ENCODE measurements at places on chromosomes 4 and X.

DNA sequence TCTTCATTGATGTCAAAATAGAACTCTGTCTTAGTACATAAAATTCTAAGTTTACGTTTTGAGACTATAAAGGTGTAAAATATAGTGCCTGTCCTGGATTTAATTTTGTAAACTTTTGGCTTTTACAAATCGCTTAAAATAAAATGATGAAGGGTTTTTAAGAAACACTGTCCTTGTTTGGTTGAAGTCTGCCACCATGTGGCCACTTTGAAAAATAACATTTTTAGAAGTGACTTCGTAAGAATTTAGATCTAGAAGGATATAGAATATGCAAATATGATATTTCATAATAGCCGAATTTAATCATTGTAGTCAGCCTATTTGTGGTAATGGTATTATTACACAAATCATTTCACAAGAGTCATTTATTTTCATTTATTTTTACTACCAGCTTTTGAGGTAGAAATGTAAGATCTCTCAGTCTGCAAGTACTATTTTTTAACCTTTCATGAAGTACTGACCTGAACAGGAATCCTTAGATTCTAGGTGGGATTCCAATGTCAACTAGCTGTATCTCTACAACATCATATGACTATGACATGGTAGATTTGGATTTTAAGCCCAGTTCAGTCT lies 31.0 kb upstream of the FAT4 start:
- no peak for DNase-seq

DNA sequence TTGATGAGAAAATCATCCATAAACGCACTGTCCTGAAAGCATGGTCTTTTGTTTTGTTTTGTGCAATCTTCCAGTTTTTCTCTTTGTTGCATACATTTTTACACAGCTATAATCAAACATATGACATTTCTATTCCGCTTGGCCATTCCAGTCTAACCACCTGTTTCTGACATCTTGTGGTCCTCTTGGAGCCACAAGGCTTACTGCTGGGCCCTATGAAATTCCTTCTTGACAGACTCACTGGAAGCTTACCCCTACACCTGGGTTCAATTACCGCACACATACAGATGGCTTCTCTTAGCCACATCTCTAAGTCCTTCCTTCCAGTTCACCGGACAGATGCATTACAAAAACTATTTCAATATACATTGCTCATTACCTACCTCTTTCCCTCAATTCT lies 72.4 kb downstream of the PAPSS1 start:
- DNase-seq: no peak

GRCh38 chr4:128821151-128821550 lies 11.7 kb downstream of the JADE1 start:
- no peak for DNase-seq

DNA sequence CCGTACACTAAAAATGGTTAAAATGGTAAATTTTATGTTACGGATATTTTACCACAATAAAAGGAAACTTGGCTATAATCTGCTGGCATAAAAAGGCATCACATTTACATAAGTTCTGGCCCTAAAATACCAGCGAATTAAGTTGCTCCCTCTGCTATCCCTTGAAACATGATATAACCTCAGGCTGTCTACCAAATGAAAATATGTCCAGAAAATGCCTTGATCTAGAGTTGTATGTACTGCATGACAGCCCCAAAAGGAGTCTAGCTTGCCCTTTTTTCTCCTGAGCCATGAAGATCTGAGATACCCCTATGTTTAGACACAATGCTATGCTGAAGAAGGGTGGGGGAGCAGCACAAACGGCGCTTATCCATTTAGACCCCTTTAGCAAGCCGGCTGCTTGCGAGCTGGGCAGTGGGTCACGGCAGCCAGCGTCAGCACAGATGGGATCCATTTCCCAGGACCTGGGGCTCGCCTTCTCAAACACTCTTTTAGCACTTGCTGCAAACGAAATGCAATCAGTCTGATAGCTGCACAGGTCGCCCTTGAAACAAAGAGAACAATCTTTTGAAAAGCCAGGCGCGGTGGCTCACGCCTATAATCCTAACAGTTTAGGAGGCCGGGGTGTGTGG lies 77.0 kb downstream of the AFAP1 start:
- DNase-seq: no peak

DNA sequence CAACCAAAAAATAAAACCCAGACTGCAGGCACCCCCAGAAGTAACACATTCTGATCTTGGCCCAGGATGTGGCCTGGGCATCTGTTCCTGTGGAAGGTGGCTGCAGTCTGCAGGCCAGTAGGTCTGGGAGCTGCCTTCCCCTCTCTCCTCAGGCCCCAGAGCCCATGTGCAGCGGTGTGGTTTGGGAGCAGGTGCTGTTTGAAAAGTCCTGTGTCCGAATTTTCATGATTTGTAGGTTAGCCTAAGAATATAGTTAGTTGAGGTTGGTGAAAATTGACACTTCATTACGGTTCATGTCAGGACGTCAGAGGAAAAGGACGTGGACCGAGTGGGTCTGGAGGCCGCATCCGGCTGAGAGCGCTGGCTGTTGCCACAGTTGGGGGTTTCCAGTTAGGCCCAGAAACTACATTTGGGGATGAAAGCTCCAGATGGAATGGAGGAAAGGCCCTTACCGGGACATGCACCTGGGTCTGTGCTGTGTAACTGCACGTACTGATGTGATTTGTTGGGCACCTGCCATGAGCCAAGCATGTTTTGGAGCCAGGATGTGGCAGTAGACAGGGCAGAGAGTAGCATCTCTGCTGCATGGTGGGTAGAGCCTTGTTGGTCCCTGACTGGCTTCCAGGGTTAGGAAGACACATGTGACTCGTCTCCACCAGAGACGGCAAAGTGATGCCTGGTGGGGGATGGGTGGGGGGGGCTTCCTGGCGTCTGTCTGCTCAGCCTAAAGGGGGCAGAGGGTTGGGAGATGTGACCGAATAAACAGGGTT lies 21.7 kb upstream of the HGFAC start:
- DNase-seq: no peak

DNA sequence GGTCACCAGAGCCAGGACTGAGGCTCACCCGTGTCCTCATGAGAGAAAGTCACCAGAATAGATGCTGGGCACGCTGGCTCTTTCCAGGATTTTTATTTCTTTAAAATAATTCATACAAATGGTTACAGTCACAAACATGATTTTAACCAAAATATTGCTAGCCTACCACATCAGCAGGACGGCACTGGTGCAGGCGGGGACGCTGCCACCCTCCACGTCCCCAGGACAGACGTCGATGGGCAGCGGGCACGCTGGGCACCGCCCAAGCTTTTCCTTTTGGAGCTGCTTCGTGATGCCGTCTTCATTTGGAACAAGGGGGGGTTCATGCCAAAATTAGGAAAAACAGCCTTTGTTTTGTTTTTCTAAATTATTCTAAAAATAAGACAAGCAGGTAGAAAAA lies 37.6 kb downstream of the CTBP1 start:
- no peak for DNase-seq

GRCh38 chr4:17447056-17447455 lies 64.8 kb downstream of the QDPR start:
- DNase-seq: no peak

- DNase-seq: no peak
These were observed 7.4 kb downstream of the ARSD start for GRCh38 chrX:2921750-2922149.

- no peak for DNase-seq
These were observed 8.8 kb upstream of the TLL1 start for GRCh38 chr4:165864271-165864670.

DNA sequence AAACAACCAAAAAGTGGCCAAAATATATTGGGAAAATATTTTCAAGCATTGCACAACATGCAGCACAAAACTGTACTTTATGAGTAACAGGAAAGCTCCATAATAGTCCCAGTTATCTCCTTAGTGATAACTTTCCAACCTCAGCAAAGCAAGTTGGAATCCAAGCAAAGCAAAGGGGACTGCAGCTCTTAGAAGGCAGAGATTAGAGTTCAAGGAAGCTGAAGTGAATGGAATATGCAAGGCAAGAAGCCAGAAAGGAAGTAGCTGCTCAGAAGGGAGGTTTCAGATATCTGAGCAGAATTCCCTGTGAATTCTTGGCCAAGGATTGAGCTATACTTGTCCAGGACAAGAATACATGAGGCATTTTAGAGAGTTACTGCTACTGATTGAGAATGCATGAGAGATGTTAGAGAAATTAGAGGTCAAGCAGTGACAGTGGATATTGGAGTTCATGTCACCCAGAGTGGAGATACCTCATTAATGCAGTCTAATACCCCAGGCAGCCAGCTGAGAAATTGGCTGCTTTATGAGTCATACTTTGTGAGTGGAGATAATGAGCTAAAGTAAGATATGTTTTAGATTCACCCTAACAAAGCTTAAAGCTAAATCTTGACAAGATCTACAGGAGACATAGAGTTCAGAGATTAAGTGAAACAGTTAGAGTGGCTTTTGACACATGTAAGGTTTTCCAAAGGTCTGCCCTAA lies 102.8 kb downstream of the INPP4B start:
- no peak for DNase-seq

GRCh38 chr4:53647547-53647946 lies 56.3 kb upstream of the LNX1 start:
- no peak for DNase-seq

Data from T-helper 2 cell treated with Interferon-gamma antibody and Interleukin-4, amounts not matched to agents 5 μg/mL and 100 μg/mL, for 36 hours (primary cell).